Esophagus squamous epithelium (tissue), 5 donors: ENCODE measurements at places on chromosomes 6 and 20.

- no peak for DNase-seq
Observed at GRCh38 chr6:110319381-110319780, 38.8 kb downstream of the METTL24 start.

DNA sequence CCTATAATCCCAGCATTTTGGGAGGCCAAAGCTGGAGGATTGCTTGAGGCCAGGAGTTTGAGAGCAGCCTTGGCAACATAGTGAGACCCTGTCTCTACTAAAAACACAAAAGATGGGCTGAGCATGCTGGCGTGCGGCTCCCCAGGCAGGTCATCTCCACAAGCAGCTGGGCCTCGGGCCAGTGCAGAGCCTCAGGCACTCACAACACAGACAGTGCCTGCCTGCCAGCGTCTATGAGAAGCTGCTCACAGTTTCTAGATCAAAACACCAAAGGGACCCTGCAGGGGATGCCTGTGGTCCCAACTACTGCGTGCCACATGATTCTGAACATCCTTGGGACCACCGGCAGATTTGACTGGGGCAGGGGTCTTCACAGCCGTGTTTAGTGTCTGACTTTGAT, 59.4 kb downstream of the GINS1 start:
- no peak for DNase-seq

DNA sequence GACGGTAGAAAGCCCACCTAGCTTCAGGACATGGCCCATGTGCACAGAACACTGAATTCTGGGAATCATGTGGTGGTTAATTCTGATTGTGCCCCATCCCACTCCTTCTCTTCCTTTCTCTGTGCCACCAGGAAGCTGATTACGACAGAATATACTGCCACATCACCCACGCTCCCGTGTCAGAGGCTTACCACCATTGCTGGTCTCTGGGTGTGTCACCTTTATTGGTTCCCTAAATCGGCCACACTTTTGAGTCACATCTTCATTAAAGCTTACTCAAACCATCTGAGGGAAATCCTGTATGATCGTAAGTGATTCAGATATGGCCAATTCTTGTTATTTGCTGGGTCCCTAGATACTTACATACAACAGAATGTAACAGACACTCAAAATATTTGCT, 3.1 kb downstream of the TRMT6 start:
- no peak for DNase-seq

- DNase-seq, result no peak
Observed at GRCh38 chr6:128005009-128005408, 104.2 kb upstream of the THEMIS start.

GRCh38 chr6:73791336-73791735, 95.3 kb downstream of the CD109 start:
- DNase-seq, result no peak

- DNase-seq, result no peak
Observed at GRCh38 chr6:90370493-90370959, 73.9 kb upstream of the BACH2 start.

- no peak for DNase-seq
Observed at GRCh38 chr6:118735320-118735719, 83.9 kb upstream of the CEP85L start.

- no peak for DNase-seq
Observed at GRCh38 chr20:57317789-57318371, 11.7 kb upstream of the SPO11 start.

DNA sequence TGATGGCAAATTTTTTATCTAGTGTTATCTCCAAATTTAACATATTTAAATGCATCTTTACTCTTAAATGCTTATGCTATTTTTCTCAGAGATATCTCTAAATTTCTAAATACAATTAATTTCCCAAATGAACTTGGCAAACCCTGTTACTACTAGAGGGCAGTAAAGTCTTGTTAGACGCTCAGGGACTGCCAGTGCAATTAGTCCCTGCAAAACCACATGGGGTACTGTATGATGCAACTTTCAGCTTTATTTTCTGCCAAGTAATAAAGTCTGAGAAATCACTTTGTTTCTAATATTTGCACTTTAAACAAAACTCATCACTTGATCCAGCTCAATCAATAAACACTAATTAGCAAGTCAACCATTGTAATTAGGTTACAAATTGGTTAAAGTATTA, 76.0 kb upstream of the ADGRB3 start:
- no peak for DNase-seq

GRCh38 chr20:49366687-49367086, 88.8 kb upstream of the ZNFX1 start:
- no peak for DNase-seq

DNA sequence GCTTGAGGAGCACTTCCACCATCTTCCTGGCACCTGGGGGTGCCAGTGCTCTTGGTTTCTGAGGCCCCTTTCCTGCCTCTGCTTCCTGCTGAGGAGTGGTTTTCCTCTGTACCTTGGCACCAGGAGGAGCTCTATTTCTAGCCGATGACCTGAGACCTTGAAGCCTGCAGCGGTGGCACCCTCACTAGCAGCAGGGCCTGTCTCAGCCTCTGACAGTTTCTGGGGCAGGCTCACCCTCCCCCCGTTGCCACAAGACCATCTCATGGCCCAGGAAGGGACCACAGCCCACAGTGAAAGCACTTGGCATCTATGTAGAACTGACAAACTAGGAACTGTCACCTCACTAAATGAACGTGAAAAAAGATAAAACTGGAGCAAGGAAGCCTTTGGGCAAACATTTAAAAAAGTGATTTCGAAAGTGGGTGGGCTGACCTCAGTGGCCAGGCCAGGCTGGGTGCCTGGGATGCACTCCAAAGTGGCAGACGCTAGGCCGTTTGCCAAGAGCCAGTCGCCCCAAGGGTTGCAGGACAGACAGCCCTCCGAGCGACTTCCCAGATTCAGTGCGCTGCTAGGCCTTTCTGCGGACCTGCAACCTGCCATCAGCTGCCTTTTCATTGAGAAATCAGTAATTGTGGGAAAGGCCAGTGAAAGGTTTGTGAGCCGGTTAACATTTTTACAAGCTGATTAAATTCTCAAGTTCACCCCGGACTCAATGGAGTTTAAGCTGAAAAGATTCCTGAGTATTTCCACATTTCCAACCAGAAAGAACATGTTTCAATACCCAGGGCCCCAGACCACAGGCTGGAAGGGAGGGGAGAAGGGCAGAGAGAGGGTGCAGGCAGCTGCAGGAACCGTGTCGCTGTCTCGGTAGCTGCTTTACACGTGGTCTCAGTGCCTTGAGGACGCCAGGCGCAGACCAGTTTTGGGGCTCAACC, 303.7 kb downstream of the ESR1 start:
- DNase-seq, result no peak

DNA sequence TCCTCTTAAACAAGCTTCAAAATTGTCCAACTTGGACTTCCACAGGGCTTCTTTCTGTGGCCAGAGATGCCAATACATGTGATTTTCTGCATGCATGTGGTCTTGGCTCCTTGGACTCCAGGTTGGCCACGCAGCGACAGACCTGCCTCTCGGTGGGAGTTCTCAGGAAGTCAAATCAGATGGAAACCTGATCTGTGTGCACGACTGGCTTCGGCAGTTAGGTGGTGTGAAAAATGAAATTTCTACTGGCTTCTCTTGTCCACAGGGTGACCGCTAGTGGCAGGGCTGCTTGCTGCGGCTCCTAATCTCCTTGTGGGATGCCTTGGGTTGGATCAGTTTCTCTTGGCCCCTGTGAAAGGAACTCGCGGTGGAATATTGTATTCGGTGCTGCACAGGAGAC, 57.3 kb downstream of the PHACTR3 start:
- no peak for DNase-seq

- no peak for DNase-seq
Observed at GRCh38 chr20:40545478-40545877, 143.6 kb downstream of the MAFB start.

DNA sequence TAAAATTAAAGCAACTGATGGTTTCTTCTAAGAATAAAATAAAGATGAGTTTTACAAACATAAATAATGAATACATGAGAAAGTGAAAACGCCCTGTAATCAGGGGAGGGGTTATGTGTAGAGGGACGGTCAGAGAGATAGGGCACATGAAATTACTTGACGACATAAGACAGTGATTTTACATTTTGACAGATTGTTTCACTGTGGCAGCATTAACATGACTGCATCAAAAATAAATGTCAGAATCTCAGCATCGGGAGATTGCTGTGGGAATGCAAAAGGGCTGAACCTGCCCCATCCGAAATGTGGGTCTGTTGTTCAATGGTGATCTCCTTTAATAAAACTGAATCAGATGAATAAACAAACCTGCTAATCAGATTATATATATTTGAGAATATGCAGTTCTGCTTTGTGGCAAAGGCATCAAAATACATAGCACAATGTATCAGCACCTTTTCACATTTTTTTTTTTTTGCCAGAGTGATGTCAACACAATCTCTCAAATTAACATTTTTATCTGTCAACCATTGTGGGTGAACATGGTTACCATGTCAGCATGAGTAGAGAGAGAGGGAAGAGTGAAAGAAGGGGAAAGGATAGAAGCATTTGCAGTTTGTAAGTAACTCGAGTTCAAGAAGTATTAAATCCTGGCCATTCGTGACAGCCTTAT, 177.1 kb upstream of the MAN1A1 start:
- no peak for DNase-seq

DNA sequence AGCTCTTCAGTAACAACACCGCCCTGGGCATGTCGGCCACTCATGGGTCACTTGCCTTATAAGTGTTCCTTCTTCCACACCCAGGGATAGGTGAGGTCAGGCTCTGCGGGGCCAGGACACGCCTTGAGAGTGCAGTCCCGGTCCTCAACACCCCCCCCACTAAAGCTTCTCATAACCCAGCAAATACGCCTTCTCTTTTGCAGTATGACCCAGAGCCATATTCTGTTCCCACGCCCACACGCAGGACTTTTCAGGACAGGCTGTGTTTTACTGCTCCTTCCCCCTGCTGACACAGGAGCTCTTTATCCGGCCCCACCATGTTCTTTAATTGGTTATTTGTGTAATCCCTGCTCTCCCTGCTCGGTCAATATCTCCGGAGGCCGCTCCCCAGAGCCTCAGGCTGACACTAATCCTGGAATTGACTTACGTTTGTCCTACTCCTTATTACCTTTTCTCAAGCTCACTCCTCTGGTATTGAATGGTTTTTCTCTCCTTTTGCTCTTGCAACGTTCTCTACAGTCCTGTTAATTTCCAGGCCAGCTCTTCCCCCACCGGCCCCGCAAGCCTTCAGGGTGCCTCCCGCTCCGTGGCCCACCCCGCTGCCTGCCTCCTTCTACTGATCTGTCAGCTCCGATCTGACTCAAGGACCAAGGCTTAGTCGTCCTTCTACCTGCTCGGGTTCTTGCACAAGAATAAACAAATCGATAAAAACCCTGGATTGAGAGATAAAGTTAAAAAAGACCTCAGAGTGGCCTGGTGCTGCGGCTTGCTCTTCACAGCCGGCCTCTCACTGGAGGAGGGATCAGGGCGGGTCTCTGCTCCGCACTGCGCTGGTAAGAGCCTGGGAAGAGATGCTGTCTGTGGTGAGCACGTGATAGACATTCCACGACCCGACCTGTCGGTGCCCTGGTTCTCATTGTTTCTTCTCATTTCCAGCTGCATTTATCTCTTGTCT, 357.5 kb downstream of the ZFAND3 start:
- no peak for DNase-seq

- no peak for DNase-seq
Observed at GRCh38 chr20:57529160-57529585, 4.2 kb upstream of the CTCFL start.

GRCh38 chr6:151390851-151391470, 398 bp downstream of the ZBTB2 start:
- DNase-seq, result no peak

DNA sequence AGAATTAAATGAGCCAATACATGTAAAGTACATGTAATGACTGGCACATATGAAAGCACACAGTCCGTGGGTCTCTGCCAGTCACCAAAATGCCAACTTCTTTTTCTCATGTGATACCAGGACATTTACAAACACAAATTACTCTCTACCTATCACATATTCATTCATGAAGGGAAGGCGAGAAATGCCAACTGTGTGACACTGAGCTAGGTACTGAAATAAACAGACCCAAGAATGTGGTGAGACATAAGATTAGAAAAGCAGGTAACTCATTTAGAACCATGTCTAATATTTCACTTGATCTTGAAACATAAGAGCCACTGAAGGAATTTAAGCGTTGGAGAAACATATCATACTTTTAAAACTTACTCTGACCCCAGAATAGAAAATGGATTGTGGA, 41.4 kb downstream of the HBS1L start:
- DNase-seq, result no peak

DNA sequence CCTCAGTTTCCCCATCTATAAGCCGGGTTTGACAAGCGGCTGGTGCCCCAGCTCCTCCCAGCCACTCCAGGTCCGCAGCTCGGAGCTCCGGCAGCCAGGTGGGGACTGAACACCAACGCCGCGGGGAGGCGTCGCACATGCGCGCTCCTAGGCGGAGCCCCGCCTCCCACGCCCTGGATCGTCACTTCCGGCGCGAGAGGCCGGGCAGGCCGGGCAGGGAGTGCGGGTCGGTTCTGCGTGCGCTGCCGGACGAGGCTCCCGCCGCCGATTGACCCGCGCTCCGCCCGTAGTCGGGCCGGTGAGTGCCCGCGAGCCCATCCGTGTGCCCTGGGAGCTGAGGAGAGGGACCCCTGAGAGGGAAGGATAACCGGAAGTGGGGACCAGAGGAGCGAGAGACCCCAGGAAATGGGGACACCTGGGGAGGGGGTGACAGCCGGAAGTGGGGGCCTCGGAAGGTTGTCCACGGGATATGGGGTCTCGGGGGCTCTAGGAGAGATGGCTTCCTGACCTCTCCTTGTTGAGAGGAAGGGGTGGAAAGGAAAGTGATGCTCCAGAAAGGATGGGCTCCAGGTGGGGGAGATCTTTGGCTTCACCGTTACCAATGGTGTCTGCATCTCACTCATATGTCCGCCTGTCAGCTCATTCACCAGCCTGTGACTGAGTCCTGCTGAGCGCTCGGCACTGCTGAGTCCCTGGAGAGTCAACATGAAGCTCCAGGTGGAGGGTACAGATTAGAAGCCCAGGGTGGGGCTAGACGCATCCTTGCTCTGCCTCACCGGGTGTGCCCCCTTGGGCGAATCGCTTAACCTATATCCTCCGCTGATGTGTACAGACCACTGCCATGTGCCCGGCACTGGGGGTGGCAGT, at the start of gene TTPAL:
Gene TTPAL (plus strand): TSS at position 181 of the 867 bp plus-strand sequence. CDS start 4,126 bp downstream, outside the sequence.
- peak; percentile 35 for DNase-seq

DNA sequence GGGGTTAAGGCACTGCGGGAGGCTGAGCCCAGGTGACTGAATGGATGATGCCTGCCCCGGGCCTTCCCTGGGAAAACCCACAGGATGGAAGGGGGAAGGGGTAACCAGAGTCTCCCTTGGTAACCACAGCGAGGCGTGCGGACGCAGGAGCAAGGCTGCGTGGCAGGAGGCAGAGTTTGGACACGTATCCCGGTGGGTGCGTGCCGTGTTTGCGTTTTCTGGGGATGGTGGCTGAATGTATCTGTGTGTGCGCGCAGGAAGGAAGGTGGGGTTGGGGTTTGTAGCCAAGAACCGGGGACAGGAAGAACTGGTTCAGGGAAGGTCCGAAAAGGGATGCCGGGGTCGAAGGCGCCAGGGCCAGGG, 1.8 kb downstream of the MDGA1 start:
- DNase-seq, result no peak

GRCh38 chr6:47633141-47633540, 65.2 kb upstream of the ADGRF4 start:
- no peak for DNase-seq

GRCh38 chr6:89371849-89372505, 19.5 kb upstream of the UBE2J1 start:
- DNase-seq, result peak; percentile 23

GRCh38 chr20:20020908-20021307, 3.7 kb downstream of the NAA20 start:
- no peak for DNase-seq

GRCh38 chr6:100566563-100566962, 101.8 kb upstream of the SIM1 start:
- no peak for DNase-seq

- DNase-seq, result no peak
Observed at GRCh38 chr6:118408863-118409262, 139.2 kb upstream of the PLN start.
